ENCODE measurements at places on chromosomes 6 and 20.

DNA sequence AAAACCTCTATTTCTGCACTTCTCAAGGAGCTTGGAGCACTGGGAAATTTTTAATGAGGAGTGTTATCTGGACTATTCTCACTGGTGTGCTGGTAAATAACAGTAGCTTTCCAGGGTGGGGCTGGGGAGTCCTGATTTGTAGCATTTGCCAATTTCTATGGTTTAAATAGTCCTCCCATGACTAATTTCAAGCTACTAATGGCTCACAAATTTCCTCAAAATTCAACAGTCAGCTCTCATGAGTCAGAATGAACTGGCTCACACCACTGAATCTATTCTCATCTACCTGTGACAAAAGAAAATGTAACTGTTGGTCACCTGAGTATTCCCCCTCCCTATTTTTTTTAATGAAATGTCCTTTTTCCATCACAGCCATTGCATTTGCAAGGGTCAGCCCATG is 449.6 kb downstream of the KIF16B start:
- DNase-seq: no peak

DNA sequence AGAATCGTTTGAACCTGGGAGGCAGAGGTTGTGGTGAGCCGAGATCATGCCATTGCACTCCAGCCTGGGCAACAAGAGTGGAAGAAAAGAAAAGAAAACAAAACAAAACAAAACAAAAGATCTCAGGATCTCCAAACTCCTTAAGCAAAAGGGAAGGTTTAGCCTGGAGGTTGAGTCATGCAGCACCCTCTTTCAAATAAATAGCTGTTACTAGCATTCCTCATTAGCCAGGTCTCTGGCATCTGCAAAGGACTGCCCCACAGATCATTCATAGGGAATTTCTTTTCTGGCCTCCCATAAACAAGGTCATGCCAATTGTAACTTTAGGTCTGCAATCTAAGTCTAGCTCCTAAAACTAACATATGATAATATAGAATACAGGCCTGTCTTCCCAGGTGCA is 37.2 kb downstream of the EDN1 start:
- DNase-seq: no peak

DNA sequence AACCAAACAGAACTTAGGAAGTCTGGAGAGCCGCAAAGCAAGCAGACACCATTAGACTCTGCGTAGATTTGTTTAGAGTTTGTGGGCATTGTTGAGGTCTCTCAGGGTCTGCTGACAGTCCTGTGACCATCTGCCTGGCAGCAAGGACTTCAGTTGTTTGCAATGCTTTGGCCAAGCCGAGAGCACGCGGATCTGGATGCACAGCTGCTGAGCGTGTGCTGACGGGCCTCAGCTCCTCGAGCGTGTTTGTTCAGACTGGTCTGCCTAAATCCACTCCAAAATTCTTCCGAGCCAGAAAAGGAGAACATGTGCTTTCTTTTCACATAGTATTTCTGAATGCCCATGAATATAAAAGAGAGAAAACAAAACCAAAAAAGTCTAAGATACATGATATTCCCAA is 159.0 kb downstream of the ZNF217 start:
- no peak for DNase-seq

DNA sequence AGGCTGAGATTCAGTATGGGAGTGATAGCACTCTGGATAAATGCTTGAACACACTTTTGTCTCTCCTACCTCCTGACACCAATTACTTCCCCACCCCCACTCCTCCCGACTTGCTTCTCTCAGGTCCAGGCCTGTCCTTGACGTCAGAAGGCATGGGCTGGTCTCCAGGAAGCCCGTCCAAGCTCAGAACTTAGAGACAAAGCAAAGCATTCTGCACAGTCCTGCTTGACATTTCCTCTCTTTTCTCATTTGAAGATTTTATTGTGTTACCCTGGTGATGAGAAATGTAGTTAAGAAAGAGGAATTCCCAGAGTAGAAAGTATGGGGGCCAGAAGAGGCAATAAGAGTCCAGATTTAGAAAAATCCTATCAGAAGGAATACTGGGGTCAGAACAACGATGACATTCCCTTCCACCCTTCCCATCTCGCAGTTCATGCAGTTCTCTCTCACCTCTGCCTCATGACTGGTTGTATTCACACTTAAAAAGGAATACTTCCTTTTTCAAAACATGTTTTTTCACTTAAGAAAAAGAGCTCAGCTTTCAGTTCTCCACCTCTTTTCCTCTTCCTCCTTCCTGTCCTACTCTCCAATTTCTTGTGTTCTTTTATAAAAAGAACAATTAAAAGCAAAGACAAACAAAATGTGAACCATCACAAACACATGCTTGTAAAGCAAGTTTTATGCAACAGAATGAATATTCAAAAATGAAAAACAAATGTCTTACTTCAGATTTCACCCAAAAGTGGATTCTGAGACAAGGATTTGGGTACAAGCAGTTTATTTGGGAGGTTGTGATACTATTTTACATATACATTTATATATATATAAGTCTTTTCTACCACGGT is 18.5 kb upstream of the FAM184A start:
- no peak for DNase-seq

- DNase-seq: no peak
Observed at GRCh38 chr6:135105710-135106109, 51.1 kb upstream of the HBS1L start.

- no peak for DNase-seq
Observed at GRCh38 chr6:91486200-91486599, 899.3 kb upstream of the MAP3K7 start.

DNA sequence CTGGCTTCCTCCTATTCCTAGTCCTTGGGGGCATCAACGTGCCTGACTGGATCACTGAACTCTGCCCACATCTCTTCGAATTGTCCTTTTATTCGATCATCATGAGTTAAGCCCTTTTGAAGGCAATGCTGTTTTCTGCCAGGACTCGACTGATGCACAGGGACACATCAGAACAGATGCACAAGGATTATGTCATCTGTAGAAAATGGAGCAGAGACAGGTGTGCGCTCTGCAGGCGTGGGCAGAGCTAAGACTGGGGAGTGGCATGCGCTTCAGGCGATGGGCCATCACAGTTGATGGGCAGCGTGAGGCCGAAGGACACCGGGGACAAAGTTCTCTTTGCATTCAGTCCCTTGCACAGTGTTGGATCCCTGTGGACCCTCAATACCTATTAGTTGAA is 13.1 kb downstream of the GABRR1 start:
- DNase-seq: no peak

DNA sequence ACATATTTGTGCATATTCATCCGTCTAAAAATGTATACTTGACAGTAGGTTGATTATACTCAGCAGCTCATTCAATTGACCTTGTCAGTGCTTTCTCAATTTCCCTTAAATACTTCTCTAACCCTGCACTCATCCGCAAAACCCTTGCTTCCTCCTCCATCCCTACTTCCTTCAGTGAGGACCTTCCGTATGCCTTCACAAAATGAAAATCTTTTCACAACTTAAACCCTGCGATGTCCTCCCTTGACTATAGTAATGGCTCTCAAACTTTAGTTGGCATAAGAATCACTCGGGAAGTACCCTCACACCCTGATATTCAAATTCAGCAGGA is 5.2 kb downstream of the MBOAT1 start:
- DNase-seq: no peak

- no peak for DNase-seq
Observed at GRCh38 chr6:113630738-113631535, 226.2 kb upstream of the MARCKS start.

GRCh38 chr20:13552061-13552460 is 86.7 kb downstream of the TASP1 start:
- no peak for DNase-seq

GRCh38 chr6:121157906-121158305 is 176.4 kb downstream of the TBC1D32 start:
- DNase-seq: no peak

- DNase-seq: no peak
Observed at GRCh38 chr6:139568151-139568955, 193.9 kb upstream of the CITED2 start.

DNA sequence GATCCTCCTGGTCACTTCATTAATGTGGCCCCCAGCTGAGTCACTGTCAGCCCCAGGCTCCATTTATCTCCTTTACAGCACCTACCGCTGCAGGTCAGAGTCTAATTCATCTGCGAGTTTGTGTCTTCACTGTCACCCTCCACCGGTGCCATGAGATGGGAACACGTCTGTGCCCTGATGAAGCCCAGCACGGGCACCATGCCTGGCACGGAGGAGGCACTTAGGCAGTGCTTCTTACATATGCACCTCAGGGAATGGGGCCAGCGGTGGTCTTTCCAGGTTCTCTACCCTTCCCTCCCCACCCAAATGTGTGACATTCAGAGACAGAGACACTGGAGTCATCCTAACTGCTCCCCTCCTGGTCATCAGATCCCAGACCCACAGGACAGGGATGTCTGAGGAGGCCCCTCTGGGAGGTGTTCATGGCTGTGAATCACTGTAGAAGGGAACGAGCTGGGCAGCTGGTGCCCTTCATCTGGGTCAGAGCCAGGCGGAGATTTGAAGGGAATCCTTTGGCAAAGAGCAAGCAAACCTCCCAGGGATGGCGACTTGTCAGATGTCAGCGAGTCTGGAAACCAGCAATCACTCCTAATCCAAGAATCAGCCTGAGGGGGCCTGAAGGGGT is 364.6 kb downstream of the PREX1 start:
- no peak for DNase-seq

DNA sequence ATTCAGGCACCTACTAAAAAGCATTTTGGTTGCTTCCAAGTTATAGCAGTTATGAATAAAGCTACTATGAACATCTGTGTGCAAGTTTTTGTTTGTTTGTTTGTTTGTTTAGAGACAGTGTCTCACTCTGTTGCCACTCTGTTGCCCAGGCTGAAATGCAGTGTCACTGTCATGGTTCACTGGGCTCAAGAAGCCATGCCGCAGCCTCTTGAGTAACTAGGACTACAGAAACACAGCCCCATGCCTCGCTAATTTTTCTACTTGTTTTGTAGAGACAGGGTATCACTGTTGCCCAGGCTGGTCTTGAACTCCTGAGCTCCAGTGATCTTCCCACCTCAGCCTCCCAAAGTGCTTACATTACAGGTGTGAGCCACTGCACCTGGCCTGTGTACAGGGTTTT is 795.9 kb downstream of the EPHA7 start:
- DNase-seq: no peak

DNA sequence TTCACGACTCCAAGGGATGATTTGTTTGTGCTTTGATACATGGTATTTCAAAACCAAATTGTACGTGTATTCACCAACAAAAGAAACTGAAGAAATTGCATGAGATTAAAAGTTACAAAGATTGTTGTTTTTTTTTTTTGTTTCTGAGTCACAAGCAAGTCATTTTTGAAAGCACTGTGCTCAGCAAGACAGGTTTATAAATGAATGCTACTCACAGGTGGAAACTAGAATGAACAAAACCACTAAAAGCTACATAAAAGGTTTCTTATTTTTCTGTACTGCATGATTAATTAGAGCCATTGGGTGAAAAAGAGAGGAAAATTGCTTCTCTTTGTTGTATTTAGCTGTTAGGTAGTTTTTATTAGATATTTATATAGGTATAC is 90.2 kb upstream of the RIPOR2 start:
- DNase-seq: no peak

- no peak for DNase-seq
Observed at GRCh38 chr6:84258866-84259265, 31.4 kb upstream of the CEP162 start.

- no peak for DNase-seq
Observed at GRCh38 chr6:82078286-82078908, 169.1 kb downstream of the IBTK start.

DNA sequence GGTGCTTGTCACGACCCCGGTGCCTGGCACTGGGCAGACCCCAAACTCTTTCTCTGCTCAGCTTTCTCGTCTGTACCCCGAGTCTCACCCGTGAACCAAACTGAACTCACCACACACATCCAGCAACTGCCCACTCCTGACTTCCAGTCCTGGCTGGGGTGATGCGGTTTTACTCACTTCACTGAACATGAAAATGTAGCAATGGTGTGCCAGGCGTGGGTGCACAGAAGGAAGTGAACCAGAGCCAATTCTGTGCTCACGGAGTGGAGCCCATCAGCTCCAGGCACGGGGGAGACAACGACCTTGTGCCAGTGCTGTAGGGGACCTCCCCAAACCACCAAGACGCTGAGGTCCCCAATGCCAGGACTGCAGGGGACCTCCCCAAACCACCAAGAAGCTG is 78.7 kb upstream of the AFDN start:
- no peak for DNase-seq

- no peak for DNase-seq
Observed at GRCh38 chr6:109772883-109773431, 81.9 kb downstream of the FIG4 start.

- DNase-seq: no peak
Observed at GRCh38 chr20:59175861-59176260, 12.2 kb downstream of the ZNF831 start.

- DNase-seq: no peak
Observed at GRCh38 chr6:121890307-121890910, 455.0 kb downstream of the GJA1 start.

DNA sequence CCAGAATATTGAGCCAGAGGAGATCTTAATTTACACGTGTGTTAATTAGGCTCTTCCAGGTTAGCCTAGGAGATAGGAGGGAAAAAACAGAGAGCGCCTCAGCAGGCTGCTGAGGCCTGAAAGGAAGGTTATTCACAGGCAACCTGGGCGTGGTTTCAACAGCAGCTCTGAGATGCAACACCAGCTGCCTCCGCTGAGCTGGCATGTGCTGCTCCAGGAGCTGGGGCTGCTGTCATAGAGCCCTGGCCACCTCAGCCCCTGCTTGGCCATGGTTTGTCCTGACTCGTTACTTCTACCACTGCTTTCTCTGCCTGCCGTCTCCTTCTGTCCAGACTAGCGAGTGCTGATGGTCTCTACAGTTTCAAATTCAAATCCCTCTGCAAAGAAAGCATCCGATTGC is 32.4 kb upstream of the RPP40 start:
- DNase-seq: peak; percentile 47

GRCh38 chr6:25788305-25788922 is 33.9 kb downstream of the SLC17A4 start:
- no peak for DNase-seq

DNA sequence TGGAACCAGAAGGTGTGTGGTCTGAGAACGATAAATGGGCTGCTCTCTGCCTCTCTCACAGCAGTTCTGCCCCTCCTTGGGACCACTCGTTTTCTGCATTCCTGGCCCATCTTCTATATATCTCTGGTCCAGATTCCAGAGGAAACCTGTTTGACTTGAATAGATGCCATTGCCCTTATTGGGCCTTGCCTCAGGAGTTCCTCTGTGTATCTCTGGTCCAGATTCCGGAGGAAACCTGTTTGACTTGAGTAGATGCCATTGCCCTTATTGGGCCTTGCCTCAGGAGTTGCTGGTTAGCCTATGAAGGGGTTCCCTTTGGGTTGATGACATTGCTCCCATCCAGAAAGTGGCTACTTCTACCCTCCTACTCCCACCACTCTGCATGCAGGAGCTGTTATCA is 189.4 kb downstream of the SLC16A10 start:
- DNase-seq: no peak

- no peak for DNase-seq
Observed at GRCh38 chr20:5150226-5151076, 23.6 kb downstream of the CDS2 start.

Data from NCI-H2107 (cell line).